IMR-90 (cell line): ENCODE measurements at places on chromosomes 4 and X. TPM values are rescaled to one million over a fixed set of nuclear protein-coding genes. Genes with fewer than 3 reads are reported as not detected.

GRCh38 chr4:77431546-77431945 is 174.1 kb upstream of the CXCL13 start:
- DNase-seq: no peak

GRCh38 chrX:69746051-69746450 is 130.1 kb downstream of the EDA start:
- DNase-seq: no peak

DNA sequence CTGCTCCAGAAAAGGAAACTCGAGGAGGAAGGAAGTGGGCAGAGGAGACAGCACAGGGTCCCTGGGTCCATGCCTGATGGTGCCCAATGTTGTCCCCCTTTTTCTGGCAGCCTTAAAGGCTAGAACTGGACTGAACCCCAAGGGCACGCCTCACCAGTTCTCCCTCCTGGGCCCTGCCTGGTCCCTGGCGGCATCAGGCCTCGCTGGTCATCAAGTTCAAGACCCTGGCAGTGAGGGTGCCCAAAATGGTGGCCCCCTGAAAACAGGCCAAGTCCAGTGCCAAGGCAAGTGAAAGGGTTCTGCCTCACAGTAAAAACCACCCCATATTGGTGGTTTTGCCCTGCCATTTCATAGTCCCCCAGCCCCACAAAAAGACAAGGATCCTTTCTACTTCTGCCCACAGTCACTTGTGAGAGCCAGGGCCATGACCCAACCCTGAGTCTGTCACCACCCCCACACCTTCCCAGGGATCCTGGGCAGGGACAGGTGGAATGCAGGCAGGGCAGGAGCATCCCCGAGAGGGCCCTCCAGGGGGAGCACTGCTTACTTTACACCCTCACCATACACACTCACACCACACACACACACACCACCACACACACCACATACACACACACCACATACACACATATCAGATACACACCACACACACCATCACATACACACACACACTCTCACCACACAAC is 107.6 kb downstream of the DCTD start:
- no peak for DNase-seq

DNA sequence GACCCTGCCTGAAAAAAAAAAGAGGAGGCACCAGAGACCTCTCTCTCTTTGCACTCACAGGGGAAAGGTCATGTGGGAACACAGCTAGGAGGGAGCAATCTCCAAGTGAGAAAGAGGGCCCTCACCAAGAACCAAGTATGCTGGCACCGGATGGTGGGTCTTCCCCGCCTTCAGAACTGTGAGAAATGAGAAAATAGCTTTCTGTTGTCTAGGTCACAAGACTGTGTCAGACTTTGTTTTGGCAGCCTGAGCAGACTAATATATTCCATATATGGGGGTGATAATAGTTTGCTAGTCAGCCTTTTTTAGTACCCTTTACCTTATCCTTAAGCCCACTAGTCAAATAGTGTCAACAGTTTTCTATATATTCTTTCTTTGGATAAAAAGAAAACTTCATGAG is 193.0 kb downstream of the TRIML1 start:
- DNase-seq: no peak

CDK16 gene
- 106 and 116 TPM in 2 replicates for polyA plus RNA-seq

MAP3K15 gene
- polyA plus RNA-seq: 0.10 and 0.13 TPM in 2 replicates

UNC5C gene
- polyA plus RNA-seq: under 0.01 TPM in 1 of 2 replicates, not detected in the other
